Body of pancreas (tissue), 4 donors: ENCODE measurements at places on chromosomes 6 and 20.

DNA sequence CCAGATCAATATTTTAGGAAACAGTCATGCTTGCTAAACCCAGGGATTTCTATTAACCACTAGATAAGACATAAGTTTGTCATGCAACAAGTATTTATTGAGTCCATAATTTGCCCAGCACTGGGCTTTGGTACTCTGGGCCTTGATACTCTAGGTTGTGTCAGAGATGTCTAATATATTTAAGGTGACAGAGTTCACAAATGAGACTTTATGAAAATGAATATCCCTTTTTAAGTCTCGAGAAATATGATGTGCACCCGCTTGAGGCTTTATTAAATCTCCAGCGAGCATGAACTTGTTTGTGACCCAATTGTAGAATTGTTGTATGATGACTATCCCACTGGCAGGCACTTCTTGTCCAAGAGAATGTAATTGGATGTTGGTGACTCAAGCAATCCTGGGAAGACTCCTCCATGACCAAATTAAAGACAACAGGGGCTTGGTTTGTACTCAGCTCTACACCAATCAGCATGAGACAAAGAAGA, 109.2 kb downstream of the ESR1 start:
- no peaks in the 10 kb centered on the region for H3K36me3 ChIP-seq
- no peak overlapping the region for H3K4me3 ChIP-seq
- H3K27me3 ChIP-seq = no peaks in the 10 kb centered on the region

DNA sequence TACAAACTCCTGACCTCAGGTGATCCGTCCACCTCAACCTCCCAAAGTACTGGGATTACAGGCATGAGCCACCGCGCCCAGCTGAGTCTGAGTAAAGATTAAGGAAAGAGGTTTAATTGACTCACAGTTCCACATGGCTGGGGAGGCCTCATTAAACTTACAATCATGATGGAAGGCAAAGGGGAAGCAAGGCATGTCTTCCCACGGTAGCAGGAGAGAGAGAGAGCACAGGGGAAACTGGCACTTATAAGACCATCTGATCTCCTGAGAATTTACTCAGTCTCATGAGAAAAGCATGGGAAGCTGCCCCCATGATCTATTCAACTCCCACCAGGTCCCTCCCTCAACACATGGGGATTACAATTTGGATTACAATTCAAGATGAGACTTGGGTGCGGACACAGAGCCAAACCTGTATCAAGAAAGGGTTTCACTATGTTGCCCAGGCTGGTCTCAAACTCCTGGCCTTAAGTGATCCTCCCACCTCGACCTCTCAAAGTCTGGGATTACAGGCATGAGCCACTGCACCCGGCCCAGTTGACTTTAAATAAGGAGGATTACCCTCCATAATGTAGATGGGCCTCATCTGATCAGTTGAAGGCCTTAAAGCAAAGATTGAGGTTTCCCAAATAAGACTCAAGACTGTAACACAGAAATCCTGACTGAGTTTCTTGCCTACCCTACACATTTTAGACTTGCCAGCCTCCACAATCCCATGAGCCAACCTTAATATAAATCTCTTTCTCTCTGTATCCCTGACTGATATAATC, 13.1 kb upstream of the PEX7 start:
- no peak overlapping the region for H3K27ac ChIP-seq
- no peaks in the 10 kb centered on the region for H3K27me3 ChIP-seq
- DNase-seq = no peak

- H3K4me1 ChIP-seq = peaks cover 9% of the 10 kb centered on the region
- H3K4me3 ChIP-seq = no peak overlapping the region
- DNase-seq = no peak
- H3K27me3 ChIP-seq = no peaks in the 10 kb centered on the region
- H3K27ac ChIP-seq = no peak overlapping the region
Measured at GRCh38 chr6:36698196-36698595, 570 bp downstream of the RAB44 start.

DNA sequence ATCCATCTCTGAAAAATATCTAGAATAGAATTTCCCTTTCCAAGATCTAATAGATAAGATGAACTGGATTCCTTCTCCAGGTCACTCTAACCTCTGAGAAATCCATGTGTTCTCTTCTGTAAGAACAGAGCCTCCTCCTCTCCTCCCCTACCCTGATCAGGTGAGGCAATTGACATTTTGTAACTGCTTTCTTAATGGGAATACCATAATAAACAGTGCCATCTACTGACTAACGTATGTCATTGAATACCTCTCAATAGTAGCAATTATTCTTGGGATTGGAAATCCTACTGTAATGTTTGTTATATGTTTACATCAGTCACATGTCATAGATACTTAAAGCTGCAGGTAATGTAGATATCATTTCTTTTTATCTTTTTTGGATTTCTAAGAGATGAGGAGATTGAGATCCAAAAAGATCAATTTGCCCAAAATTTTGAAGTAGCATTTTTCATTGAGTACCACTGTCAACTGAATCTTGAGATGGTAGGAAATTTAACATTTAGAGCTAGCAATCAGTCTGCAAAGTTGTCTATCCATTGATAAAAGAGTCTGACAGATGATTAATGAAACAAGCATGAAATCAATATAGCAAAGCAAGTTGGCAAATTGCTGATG, 365.8 kb upstream of the HSF2 start:
- no peak overlapping the region for H3K27ac ChIP-seq
- no peaks in the 10 kb centered on the region for H3K36me3 ChIP-seq
- peak; percentile 5 for DNase-seq
- no peaks in the 10 kb centered on the region for H3K4me1 ChIP-seq
- no peak overlapping the region for H3K4me3 ChIP-seq
- no peaks in the 10 kb centered on the region for H3K27me3 ChIP-seq

DNA sequence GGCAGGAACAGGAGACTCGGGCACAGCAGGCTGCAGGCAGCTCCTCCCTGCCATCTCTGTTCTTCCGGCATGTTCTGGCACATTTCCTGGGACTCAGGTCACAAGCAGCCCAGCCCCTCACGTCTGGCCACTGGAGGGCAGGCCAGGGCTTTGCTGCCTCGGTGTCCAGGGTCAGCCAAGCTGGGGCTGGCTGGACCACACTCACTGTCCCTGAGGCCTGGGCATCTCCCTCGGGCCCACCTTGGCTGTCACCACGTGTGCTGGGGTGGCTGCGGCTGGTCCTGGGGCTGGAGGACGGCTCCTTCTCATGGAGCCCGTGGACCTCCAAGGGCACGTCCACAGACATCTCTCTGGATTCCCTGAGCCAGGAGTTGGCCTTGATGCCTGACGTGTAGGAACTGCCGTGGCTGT, 18.5 kb downstream of the FRMD1 start:
- H3K4me1 ChIP-seq = peaks cover 5% of the 10 kb centered on the region
- H3K27me3 ChIP-seq = no peaks in the 10 kb centered on the region
- H3K4me3 ChIP-seq = no peak overlapping the region
- no peaks in the 10 kb centered on the region for H3K36me3 ChIP-seq
- peak; percentile 90 for DNase-seq

GRCh38 chr6:3265671-3266070, 6.9 kb downstream of the PSMG4 start:
- H3K4me3 ChIP-seq = no peak overlapping the region
- H3K4me1 ChIP-seq = peaks cover 28% of the 10 kb centered on the region
- no peaks in the 10 kb centered on the region for H3K27me3 ChIP-seq
- no peak overlapping the region for H3K27ac ChIP-seq
- no peak for DNase-seq

GRCh38 chr20:25230166-25230831, 17.6 kb upstream of the PYGB start:
- H3K4me1 ChIP-seq = peaks cover 69% of the 10 kb centered on the region
- DNase-seq = no peak
- peak overlapping the region; percentile 59 for H3K27ac ChIP-seq
- no peaks in the 10 kb centered on the region for H3K36me3 ChIP-seq
- H3K27me3 ChIP-seq = no peaks in the 10 kb centered on the region

DNA sequence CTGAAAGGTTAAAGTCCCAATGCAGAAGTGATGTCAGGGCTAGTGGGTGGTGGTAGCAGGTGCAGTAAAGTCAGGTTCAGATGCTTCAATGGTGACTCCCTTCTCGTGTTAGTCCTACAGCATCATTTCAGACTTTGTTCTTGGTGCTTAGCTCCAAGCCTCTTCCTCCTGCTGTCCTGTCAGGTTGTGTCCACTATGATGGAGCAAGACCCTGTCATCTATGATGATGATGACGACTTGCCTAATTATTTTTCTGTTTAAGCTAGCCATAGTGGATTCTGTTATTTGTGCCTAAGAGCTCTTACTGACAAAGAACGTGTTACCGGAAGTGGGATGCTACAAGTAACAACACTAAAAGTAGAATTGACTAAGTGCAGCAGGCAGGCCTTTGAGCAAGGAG, 5.0 kb upstream of the FERMT1 start:
- H3K36me3 ChIP-seq = no peaks in the 10 kb centered on the region
- H3K27ac ChIP-seq = no peak overlapping the region
- DNase-seq = no peak
- no peak overlapping the region for H3K4me3 ChIP-seq
- peaks cover 9% of the 10 kb centered on the region for H3K4me1 ChIP-seq
- H3K27me3 ChIP-seq = no peaks in the 10 kb centered on the region

DNA sequence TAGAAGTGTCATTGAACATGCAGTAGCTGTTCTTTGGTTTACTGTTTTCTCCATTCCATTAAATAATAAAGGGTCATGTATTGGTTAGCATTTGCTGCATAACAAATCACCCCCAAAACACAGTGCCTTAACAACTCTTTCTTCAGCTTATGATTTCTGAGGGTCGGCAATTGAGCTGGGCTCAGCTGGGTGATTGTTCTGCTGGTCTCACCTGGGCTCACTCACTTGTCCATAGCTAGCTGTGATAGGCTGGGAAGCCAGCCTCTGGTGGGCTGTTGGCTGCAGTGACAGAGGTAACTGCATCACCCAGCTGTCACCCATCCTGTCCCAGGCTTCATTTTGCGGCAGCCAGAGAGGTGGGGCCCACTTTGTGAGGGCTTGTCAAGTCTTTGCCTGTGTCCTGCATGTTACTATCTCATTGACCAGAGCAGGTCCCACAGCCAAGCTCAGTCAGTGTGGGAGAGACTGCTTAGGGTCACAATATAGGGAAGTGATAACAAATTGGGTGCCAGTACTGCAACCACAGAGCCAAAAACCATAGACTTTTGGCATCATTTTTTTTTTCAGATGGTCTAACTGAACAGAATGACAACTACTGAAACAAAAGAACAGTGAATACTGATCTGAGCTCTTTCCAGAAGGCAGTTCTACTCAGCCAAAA, 76.9 kb downstream of the SYNDIG1 start:
- no peaks in the 10 kb centered on the region for H3K27me3 ChIP-seq
- H3K36me3 ChIP-seq = no peaks in the 10 kb centered on the region
- H3K27ac ChIP-seq = no peak overlapping the region
- DNase-seq = no peak
- H3K4me3 ChIP-seq = no peak overlapping the region

DNA sequence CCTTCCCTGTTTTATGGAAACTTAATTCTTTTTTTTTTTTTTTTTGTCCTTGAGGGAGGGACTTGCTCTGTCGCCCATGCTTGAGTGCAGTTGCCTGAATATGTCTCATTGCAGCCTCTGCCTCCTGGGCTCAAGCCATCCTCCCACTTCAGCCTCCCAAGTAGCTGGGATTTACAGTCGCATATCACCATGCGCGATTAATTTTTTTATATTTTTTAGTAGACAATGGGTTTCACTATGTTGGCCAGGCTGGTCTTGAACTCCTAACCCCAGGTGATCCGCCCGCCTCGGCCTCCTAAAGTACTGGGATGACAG, 654 bp downstream of the TMEM14C start:
- peak overlapping the region; percentile 81 for H3K27ac ChIP-seq
- peak; percentile 25 for DNase-seq
- H3K27me3 ChIP-seq = no peaks in the 10 kb centered on the region
- no peaks in the 10 kb centered on the region for H3K36me3 ChIP-seq
- H3K4me3 ChIP-seq = no peak overlapping the region

DNA sequence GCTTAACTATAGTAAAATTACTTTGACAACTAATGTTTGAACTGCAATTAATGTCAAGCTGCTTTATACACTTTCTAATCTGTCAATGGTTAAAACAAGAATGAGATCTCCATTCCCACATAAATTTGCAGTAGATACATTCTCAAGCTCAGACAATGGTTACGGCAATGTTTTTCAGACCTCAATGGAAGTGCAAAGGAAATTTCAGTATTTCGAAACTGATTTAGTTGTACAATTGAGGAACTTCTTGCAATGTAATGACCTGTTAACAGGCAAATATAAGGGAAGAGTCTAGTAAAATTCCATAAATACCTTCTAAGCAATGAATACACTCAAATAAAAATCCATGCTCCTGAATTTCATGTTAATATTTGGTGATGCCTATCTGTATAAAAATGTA, 94.7 kb downstream of the ADTRP start:
- no peak for DNase-seq
- no peaks in the 10 kb centered on the region for H3K27me3 ChIP-seq
- no peaks in the 10 kb centered on the region for H3K36me3 ChIP-seq
- H3K4me3 ChIP-seq = no peak overlapping the region
- no peaks in the 10 kb centered on the region for H3K4me1 ChIP-seq

DNA sequence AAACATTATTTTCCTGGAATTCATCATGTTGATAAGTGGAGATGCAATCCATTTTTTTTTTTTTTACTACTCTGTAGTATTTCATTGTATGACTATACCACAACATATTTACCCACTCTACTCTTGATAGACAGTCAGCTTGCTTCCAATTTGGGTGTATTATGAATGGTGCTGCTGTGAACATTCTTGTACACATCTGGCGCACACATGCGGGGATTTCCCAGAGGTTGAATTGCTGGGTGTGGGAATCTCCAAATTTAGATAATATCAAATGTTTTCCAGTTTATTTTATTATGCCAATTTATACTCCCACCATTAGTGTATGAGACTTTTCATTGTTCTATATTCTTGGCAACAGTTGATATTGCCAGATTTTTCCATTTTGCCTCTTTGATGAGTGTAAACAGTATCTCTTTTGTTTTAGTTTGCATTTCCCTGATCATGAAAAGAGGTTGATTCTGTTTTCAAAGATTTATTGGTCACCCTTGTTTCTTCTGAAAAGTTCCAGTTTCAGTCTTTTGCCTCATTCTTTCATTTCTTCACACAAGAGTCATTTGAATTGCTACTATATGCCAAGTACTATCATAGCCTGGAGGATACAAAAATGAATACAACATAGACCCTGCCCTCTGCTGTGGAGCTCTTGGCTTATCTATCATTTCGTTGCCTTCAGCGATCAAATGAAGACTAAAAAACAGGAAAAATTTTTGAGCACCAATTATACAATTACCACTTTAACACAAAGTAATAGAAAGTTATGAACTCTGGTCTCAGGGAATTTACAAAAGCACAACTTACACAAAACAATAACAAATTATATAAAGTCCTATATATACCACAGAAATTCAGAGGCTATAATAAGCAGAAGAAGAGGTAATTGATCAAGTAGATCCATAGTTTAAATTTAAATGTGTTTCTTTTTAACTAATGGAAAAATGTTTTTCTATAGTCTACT, 17.1 kb upstream of the NCOA7 start:
- H3K36me3 ChIP-seq = no peaks in the 10 kb centered on the region
- no peak overlapping the region for H3K27ac ChIP-seq
- no peak for DNase-seq
- no peaks in the 10 kb centered on the region for H3K27me3 ChIP-seq
- H3K4me3 ChIP-seq = no peak overlapping the region
